GM12891 (cell line): ENCODE measurements at places on chromosomes 11 and 22.

- DNase-seq: no peak
These were observed 1.5 kb downstream of the AMPD3 start for GRCh38 chr11:10456519-10456918.

DNA sequence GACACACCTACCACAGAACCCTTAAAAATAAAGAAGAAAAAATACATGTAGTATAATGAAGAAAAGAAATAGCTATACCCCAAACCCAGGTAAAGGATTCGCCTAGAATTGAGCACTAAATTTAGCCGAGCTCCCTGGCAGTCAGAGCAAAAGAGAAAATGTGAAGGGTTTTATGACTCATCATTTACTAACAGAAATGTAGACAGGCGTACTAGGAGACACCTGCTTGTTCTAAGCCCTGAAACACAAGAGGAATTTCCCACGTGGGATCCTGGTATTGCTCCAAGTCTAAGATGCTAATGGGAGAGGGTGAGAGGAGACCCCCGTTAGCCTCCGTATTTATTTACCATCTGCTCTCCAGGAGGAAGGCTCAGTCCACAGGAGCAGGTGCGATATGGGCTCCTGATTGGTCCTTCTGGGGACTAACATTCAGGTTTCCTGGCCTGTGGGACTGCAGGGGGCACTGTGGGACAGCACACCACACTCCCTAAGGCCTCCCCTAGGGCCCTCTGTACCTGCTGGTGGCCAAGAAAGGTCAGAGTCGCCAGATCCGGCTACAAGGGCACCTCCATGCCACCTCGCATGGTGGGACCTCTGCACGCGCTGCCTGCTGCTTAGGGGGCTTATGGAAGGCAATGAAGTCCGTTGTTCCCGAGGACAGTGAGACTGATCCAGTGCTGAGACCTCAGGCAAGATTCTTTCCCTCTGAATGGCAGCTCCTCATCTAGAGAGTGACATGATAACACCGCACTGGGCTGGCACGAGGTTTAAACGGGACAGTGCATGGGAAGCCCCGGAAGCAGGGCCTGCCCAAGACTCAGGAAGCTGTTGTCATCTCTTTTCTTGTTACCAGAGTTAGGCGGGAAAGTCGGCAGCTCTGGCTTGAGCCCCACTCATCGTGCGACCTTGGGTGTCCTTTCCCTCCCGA, 25.8 kb downstream of the KCNC1 start:
- DNase-seq: peak; percentile 70

DNA sequence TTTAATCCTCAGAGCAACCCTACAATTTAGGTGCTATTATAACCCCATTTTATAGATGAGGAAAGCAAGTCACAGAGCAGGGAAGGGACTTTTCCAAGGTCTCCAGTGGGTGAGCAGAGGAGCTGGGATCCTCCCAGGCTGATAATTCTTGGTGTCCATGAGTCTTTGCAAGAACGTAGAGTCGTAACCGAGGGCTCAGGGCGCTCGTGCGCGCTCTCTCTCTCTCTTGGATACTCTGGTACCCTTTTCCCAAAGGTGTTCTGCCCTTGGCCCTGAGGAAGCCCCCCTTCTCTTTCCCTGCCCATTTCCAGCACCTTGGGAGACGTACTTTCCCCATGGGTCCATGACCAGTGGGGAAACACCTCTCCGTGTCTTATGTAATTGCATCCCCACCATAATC, 5.2 kb upstream of the ZP1 start:
- no peak for DNase-seq

- DNase-seq: peak; percentile 32
These were observed 85.4 kb downstream of the MICAL2 start for GRCh38 chr11:12195768-12196167.

- no peak for DNase-seq
These were observed 13.7 kb downstream of the ZBTB16 start for GRCh38 chr11:114073007-114073827.

DNA sequence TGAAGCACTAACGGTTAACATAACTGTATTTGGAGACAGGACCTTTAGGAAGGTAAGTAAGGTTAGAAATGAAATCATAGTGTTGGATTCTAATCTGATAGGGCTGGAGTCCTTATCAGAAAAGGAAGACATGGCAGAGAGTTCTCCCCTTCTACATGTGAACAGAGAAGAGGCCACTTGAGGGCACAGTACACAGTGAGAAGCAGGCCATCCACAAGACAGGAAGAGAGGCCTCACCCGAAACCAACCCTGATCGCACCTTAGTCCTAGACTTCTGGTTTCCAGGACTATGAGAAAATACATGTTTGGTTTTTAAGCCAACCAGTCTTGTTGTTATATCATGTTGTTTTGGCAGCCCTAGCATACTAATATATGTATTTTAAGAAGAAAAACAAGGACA, 170.0 kb downstream of the LRRC4C start:
- no peak for DNase-seq

DNA sequence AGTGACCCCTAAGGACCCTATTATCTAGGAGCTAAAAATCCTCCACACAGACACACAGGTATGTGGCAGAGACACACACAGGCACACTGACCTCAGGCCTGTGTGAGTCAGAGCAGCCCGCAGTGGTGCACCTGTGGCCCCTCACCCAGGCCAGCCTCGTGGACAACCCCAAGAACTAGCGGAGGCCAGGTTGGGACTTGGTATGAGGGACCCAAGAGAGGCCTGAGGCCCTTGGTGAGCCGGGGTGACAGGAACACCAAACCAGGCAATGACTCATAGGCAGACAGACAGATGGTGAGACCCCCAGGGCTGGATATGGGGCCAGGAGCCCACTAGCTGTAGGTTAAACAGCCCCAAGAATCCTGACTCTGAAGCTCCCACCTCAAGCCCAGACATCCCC, 6.0 kb downstream of the CASTOR1 start:
- DNase-seq: no peak

DNA sequence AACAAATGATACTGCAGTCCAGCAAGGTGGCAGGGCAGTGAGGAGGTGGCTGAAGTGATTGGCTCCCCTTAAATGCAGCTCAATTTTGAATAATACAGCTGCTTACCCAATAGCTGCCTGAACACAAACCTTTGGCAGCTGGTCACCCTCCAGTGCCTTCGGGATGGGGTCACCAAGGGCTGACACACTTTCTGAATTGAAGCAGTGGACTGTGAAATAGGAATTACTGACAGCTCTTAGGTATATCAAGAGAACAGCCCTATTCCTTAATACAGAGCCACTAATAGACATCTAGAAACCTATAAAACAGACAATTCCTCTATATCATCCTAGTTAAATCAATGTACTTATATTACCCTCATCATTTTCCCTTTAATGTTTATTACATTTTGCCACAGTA, 474.2 kb upstream of the KIRREL3 start:
- DNase-seq: no peak

DNA sequence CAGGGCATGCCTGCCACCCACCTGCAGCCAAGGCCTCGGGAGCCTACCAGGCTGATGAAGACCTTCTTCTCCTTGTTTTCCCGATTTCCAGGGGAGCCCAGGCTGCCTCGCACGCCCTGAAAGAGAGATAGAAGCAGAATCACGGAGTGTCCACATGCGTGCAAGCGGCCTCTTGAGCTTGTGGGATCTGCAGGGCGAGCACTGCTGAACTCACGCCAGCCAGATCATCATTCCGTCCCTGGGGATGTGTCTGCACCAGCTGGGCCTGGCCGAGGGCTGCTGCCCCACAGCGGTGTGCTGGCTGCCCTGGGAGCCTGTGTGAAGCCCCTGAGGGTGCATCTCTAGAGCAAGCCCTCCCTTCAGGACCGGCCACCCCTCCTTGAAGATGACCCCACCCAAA, 17.9 kb downstream of the USH1C start:
- DNase-seq: no peak

DNA sequence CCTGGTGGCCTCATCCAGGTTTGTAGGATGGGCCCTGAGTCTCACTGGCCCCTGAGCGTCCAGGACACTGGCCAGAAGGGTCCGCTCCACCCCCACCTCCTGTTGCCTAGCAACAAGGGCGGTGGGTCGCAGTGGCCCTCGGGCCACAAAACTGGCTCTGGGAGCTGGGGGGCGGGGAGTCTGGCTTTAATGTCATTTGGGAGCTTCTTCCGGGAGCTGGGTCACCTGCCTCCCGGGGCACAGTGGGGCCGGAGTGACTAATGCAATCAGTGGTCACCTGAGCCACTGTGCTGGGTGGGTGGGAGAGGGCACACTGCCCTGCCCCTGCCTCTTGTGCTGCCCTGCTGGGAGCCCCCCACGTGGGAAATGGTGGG, 2.6 kb downstream of the TH start:
- DNase-seq: no peak

DNA sequence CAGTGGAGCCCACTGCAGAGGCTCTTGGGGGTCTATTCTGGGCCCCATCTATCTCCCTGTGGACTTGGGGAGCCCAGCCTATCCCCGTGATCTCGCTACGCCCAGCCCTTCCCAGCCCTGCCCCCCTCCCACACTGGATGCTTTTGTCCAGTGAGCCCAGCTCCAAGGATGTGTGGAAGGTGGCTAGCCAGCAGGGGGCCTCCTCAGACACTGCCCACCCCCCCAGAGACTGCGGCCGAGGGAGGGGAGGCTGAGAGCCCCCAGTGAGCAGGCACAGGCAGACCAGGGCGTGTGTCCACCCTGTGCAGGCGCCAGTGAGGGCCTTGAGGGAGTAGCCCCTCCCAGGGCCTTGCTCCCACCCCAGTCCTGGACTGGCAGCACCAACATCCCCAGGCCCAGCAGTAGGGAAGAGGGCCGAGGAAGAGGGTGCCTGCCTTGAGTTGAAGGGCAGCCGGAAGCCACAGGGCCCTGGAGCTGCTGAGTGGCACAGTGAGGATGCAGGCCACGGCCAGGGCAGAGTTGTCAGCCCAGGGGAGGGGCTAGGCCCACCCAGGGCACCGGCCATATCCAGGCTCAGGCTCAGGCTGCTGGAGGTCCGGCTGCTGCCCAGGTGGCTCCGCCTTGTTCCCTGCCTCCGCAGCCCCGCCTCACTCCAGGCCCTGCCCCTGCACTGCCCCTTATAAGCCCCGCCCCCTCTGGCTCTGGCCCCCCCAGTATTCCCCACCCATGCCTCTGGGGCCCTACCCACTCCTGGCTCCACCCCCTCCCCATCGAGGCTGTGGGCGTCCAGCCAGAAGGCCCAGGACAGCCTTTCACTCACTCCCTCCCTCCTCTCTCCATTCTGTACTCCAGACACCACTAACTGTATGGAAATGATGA, 28.0 kb downstream of the MOB2 start:
- no peak for DNase-seq

- no peak for DNase-seq
These were observed 1021.4 kb upstream of the TENM4 start for GRCh38 chr11:80462211-80462610.

GRCh38 chr11:105144887-105145286, 5.3 kb upstream of the CARD18 start:
- DNase-seq: no peak

- DNase-seq: no peak
These were observed 4.6 kb downstream of the SART1 start for GRCh38 chr11:65965986-65966762.

- DNase-seq: no peak
These were observed 59.4 kb downstream of the BRD1 start for GRCh38 chr22:49768077-49768910.

GRCh38 chr22:43152003-43152356, 621 bp downstream of the TSPO start:
- no peak for DNase-seq

- no peak for DNase-seq
These were observed 16.9 kb upstream of the ANKK1 start for GRCh38 chr11:113370634-113371033.

DNA sequence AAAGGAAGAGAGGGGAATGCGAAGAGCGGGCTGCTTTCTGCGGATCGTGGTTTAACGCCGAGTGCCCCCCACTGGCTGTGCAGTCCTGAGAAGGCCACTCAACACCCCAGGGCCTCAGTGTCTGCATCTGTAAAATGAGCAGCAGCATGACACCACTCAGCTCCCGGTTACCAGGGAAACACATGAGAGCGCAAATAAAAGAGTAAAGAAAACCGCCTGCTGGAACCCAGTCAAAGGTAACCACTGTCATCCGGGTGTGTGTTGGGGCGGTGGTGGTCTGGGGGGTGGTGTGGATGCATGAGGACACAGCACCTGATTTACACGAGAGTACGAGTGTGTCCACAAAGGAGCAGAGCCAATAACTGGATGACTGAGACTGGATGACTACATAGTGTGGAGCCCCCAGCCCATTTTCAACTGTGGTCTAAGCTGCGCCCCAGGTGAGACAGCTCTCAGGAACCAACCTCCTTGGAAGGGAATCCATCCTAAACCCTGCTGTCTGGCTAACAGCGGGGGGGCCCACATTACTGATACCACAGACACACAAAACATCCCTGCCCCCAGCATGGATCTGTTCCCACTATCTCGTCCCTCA, 5.7 kb downstream of the CELSR1 start:
- no peak for DNase-seq

DNA sequence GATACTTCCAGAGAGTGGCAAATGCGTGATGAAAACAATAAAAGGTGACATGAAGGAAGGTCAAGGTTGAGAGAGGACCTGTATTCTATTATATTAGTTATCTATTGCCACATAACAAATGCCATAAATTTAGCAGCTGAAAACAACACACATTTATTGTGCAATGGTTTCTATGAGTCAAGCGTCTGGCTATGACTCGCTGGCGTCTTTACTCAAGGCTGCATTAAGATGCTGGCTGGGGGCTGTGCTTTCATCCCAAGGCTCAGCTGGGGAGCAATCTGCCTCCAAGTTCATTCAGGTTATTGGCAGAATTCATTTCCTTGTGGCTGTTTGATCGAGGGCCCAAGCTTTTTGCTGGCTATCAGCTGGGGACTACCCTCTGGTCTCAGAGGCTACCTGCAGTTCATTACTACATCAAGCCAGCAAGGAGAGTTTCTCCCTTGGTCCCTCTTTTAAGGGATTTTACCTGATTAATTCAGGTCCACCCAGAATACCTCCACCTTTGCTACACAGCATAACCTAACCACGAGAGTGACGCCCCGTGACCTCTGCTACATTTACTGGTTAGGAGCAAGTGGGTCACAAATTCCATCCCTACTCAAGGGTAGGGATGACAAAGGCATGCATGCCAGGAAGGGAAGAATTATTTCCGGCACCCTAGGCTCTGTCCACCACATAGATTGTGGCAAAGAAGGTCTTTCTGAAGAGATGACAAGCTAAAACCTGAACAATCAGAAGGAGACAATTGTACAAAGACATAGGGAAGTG, 549.1 kb downstream of the MN1 start:
- no peak for DNase-seq
